ENCODE measurements at places on chromosomes 3 and 15. TPM values are rescaled to one million over a fixed set of nuclear protein-coding genes. Genes with fewer than 3 reads are reported as not detected.
A peak's percentile ranks its signal among the peaks of the same experiment; 100 is the strongest.

- no peaks in the 10 kb centered on the region for H3K36me3 ChIP-seq
- no peak for DNase-seq
- H3K27ac ChIP-seq: no peak overlapping the region
Observed at GRCh38 chr3:160587105-160587504, 21.7 kb upstream of the KPNA4 start.

GRCh38 chr3:11088831-11089230 is 65.5 kb upstream of the HRH1 start:
- H3K27ac ChIP-seq: no peak overlapping the region
- no peaks in the 10 kb centered on the region for H3K4me1 ChIP-seq
- H3K27me3 ChIP-seq: no peaks in the 10 kb centered on the region
- no peak overlapping the region for H3K4me3 ChIP-seq
- DNase-seq: no peak

DNA sequence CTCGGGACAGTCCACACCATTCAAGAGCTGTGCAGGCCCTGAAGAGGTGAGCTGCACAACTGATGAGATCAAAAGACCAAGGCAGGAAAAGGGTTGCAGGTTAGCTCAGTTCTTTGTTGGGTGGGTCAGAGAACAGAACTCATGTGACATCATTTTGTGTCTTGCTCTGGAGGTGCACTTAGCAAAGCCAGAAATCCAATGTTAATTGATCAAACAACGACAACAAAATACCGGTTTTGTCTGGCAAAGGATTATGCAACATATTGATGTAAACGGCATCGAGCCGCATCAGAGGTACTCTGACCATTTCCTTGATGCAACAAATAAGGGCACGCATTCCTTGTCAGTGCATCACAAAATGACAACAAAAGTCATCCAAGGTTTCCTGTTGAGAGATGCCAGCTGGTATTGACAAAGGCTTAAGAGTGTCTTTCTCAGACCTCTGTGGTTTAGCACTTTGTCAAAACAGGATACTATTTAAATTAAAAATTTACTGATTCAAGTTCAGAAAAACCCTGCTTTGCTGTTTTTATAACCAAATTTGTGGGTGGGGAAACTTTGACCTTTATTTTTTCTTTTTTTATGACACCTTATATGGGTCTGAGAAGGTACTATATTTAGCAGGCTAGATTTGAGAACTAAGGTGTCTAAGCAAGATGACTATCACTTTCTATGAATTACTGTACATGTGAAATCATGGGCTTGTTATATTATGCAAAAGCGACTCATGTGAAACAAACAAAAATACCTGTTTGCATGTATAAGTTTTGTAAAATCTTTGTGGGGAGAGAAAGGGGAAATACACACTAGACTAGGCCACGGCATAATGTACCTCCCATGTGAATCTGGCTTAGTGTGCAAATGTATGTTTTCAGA is 496.1 kb downstream of the FOXP1 start:
- no peak overlapping the region for H3K4me3 ChIP-seq
- DNase-seq: no peak
- no peaks in the 10 kb centered on the region for H3K27me3 ChIP-seq
- H3K4me1 ChIP-seq: no peaks in the 10 kb centered on the region

GRCh38 chr3:102676424-102676823 is 241.6 kb downstream of the ZPLD1 start:
- H3K27me3 ChIP-seq: no peaks in the 10 kb centered on the region
- no peak overlapping the region for H3K27ac ChIP-seq
- no peak overlapping the region for H3K4me3 ChIP-seq
- no peaks in the 10 kb centered on the region for H3K36me3 ChIP-seq

DNA sequence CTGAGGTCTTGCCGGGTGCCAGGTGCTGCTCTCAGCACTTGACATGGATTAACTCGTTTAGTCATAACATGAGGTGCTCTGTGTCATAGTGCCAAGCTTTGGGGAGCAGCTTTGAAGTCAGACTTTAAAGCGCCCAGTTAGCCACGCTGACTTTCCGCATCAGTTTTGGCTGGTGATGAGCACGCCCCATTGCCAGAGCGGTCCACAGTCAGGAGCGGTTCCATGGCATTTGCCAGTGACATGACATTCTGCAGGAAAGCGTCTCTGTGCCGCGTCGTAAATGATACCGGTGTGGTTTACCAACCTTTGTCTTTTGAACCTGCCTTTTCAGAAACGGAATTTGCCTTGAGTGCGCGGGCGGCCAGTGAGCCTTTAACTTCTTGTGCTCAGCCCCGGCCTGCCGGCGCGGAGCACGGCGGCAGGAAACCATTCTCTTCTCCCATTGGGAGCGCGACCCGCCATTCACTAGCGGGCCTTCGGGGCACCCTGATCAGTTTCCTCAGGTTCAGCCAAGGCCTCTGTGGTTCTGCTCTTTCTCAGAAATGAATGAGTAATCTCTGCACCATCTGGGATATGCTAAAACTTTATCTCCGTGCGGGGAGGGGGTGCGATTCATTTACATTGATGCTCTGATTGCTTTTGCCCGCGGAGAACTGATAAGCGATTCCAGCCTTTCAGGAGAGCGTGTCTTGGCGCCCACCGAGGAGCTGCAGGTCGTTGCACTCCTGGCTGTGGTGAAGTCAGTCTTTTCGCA is 1.7 kb upstream of the SLC2A2 start:
- no peaks in the 10 kb centered on the region for H3K4me1 ChIP-seq
- peak overlapping the region; percentile 7 for H3K4me3 ChIP-seq
- no peak overlapping the region for H3K27ac ChIP-seq
- H3K27me3 ChIP-seq: no peaks in the 10 kb centered on the region
- no peak for DNase-seq
- no peaks in the 10 kb centered on the region for H3K36me3 ChIP-seq

DNA sequence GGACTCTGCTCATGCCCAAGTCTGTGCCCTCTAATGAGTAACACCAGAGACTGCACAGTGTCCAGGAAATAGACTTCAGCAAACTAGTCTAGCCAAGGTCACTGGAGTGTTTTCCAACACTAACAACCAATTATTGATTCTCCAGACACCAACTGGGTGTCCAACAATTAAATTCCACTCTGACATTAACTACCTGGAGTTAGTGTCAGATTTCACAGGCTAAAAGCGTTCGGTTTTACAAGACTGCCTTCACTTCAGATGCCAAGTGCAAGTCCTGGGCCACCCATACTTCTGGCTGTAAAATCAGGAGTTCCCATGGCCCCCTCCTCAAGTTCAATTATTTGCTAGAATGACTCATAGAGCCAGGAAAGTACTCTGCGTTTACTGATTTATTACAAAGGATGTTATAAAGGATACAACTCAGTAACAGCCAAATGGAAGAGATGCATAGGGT is 20.8 kb upstream of the CFAP161 start:
- no peak overlapping the region for H3K27ac ChIP-seq
- H3K27me3 ChIP-seq: peaks cover 19% of the 10 kb centered on the region
- DNase-seq: no peak
- H3K36me3 ChIP-seq: no peaks in the 10 kb centered on the region

- H3K27ac ChIP-seq: no peak overlapping the region
- H3K27me3 ChIP-seq: no peaks in the 10 kb centered on the region
- 0 out of 2 replicates have a peak, but pooled peaks cover 5% of the 10 kb centered on the region for H3K36me3 ChIP-seq
- DNase-seq: no peak
- no peak overlapping the region for H3K4me3 ChIP-seq
Observed at GRCh38 chr15:90906181-90906849, 3.2 kb downstream of the MAN2A2 start.

- no peak for DNase-seq
- no peak overlapping the region for H3K27ac ChIP-seq
- H3K36me3 ChIP-seq: no peaks in the 10 kb centered on the region
- peaks cover 1% of the 10 kb centered on the region for H3K27me3 ChIP-seq
- no peak overlapping the region for H3K4me3 ChIP-seq
- no peaks in the 10 kb centered on the region for H3K4me1 ChIP-seq
Observed at GRCh38 chr15:48592221-48592731, 53.2 kb downstream of the FBN1 start.

DNA sequence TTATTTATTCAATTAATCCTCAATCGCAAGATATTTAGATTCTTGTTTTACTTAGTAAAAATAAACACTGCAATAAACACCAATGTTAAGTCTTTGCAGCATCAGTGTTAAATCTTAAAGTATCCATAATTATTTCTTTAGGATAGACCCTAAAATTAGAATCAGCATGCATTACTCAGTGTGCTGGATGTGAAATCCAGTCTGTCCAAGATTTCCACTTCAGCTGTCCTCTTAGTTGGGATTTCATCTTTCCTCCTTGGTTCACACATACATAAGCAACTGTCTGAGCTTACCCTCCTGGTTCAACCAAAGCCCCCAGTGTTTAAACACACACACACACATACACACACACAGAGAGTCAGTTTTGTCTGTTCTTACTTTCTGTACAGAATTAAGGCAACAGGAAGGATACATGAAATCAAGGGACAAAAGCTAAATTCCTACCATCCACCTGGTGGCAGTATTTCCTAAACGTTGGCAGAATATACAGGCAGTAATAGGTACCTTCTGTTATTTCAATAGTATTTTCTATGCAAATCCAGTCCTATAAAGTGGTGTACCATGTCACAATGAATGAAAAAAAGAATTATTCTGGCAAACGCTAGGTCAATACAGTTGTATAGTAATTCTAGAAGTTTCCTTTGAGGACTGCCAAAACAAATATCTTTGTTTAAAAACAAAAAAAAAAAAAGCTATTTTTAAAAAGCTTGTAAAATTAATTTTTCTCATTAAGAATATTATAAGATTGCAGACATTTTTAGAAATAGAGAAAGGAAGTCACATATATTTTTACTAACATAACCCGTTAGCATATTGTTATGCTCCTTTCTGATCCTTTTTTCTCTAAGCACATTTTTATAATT is 27.3 kb upstream of the DMXL2 start:
- H3K27ac ChIP-seq: no peak overlapping the region
- H3K4me3 ChIP-seq: no peak overlapping the region
- H3K36me3 ChIP-seq: no peaks in the 10 kb centered on the region
- H3K27me3 ChIP-seq: no peaks in the 10 kb centered on the region

DNA sequence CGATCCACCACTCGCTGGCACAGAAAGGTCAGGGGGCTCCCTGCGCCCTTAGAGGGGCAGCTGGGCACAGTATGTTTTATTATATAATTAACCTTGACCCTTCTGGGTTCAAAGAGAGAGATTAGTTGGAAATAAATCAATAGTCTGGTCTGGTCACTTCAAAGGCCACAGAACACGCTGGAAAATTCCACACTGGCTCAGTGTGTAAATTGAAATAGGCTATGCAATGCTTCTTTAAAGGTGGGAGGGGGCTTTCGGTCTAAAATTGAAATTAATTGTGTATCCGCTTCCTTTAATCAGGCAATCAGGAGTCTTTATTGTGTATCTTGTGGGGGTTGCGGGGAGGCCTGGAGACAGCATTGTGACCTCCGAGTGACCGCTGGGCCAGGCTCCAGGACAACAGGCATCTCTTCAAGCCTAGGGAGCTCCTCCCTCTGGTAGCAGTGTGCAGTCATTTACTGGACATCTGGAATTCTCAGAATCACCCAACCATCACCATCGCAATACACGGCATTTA is 8.0 kb downstream of the RNU5B-1 start:
- no peak for DNase-seq
- H3K4me3 ChIP-seq: no peak overlapping the region
- no peaks in the 10 kb centered on the region for H3K27me3 ChIP-seq
- no peak overlapping the region for H3K27ac ChIP-seq
- no peaks in the 10 kb centered on the region for H3K4me1 ChIP-seq

- DNase-seq: no peak
- H3K4me1 ChIP-seq: no peaks in the 10 kb centered on the region
- no peaks in the 10 kb centered on the region for H3K36me3 ChIP-seq
- H3K27ac ChIP-seq: no peak overlapping the region
- no peak overlapping the region for H3K4me3 ChIP-seq
Observed at GRCh38 chr3:160185751-160186150, 39.5 kb upstream of the C3orf80 start.

DNA sequence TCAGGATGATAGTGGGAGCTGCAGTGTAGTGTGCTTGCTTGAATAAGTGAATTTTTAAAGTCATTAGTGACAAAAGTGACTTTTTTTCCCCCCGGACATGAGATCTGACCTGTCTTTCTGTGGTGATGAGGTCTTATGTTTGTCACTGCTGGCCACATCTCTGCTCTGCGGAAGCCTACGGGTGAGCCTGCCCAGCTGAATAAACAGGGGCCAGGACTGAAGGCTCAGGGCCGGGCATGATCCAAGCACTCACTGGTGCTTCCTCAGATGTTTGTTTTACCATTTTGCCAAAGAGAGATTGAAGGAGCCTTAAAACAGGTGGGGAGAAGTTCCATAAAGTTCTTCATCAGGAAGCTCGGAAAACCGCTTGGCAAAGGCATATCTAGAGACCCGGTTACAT is 35.0 kb downstream of the RPL39L start:
- H3K27ac ChIP-seq: no peak overlapping the region
- H3K27me3 ChIP-seq: no peaks in the 10 kb centered on the region
- H3K4me1 ChIP-seq: no peaks in the 10 kb centered on the region
- H3K4me3 ChIP-seq: no peak overlapping the region
- no peak for DNase-seq

GRCh38 chr3:159711560-159712333 is 276.9 kb upstream of the IL12A start:
- no peaks in the 10 kb centered on the region for H3K27me3 ChIP-seq
- 0 out of 2 replicates have a peak, but pooled peaks cover 12% of the 10 kb centered on the region for H3K4me1 ChIP-seq
- peak; percentile 54 for DNase-seq
- no peak overlapping the region for H3K4me3 ChIP-seq
- H3K36me3 ChIP-seq: no peaks in the 10 kb centered on the region

- DNase-seq: no peak
- H3K27me3 ChIP-seq: no peaks in the 10 kb centered on the region
- no peaks in the 10 kb centered on the region for H3K4me1 ChIP-seq
- no peak overlapping the region for H3K27ac ChIP-seq
Observed at GRCh38 chr15:77393471-77393840, 26.4 kb downstream of the PEAK1 start.

- H3K36me3 ChIP-seq: no peaks in the 10 kb centered on the region
- H3K4me1 ChIP-seq: no peaks in the 10 kb centered on the region
- H3K27ac ChIP-seq: no peak overlapping the region
- H3K27me3 ChIP-seq: no peaks in the 10 kb centered on the region
Observed at GRCh38 chr15:77081971-77082370, 11.1 kb upstream of the TSPAN3 start.

GRCh38 chr3:45679805-45680204 is 9.4 kb upstream of the SACM1L start:
- H3K4me3 ChIP-seq: no peak overlapping the region
- no peaks in the 10 kb centered on the region for H3K27me3 ChIP-seq
- no peak for DNase-seq
- H3K27ac ChIP-seq: no peak overlapping the region

GRCh38 chr3:152610622-152611021 is 224.3 kb upstream of the P2RY1 start:
- H3K4me3 ChIP-seq: no peak overlapping the region
- H3K27me3 ChIP-seq: no peaks in the 10 kb centered on the region
- no peak for DNase-seq
- no peaks in the 10 kb centered on the region for H3K4me1 ChIP-seq

- H3K36me3 ChIP-seq: no peaks in the 10 kb centered on the region
- H3K4me3 ChIP-seq: no peak overlapping the region
- peaks cover 7% of the 10 kb centered on the region for H3K27me3 ChIP-seq
Observed at GRCh38 chr3:140913728-140914127, 27.9 kb upstream of the SLC25A36 start.

- no peaks in the 10 kb centered on the region for H3K4me1 ChIP-seq
- H3K27me3 ChIP-seq: no peaks in the 10 kb centered on the region
- DNase-seq: no peak
Observed at GRCh38 chr3:23550402-23550801, 255.4 kb upstream of the UBE2E1 start.

Gene LYZL4
- total RNA-seq: not detected

Gene SAMD7
- total RNA-seq: not detected

Gene ZNF106
- total RNA-seq: 64.3 TPM

Gene ZPLD1
- not detected for total RNA-seq

Gene GOLGA8S
- 0.15 TPM for total RNA-seq

Gene STRA6
- 1.1 TPM for total RNA-seq

Gene GOLGA6D
- total RNA-seq: not detected

All from Panc1 (cell line).